ENCODE measurements at places on chromosomes 5 and 9. TPM values are rescaled to one million over a fixed set of nuclear protein-coding genes. Genes with fewer than 3 reads are reported as not detected.

DNA sequence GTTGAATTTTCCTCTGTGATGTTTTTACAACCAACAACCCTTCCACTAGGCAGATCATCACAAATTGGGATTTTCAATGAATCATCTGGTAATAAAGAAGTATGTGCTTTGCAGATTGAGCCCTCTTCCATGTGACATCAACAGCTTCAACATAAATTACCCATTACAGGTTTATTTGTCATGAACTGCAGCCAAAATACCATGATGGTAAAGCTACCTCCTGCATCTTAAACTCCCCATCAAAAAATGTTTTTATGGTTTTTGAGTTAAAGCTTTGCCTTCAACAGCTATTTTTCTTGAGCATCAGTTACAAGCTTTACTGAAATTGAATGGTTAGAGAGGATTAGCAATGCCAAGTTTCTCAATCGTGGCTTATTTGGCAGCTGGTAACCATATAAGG, 211.4 kb upstream of the TUSC1 start:
- no peak for DNase-seq

- no peak for DNase-seq
Observed at GRCh38 chr5:32462618-32463017, 18.1 kb upstream of the ZFR start.

DNA sequence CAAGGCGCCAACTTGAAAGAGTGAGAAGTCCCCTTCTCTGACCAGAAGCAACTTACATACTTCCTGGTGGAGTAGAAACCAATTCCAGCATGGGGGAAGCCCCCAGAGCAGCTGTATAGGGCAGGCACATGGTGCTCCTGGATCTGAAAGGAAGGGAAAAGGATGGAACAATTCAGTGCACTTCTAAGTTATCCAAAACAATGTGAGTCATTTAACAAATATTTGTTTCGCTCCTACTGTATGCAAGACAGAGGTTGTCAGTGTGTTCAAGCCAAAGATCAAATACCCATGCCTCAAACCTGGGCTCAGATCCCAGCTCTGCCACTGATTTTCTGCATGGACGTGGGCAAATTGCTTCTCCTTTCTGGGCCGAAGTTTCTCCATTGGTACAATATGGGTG, 67.1 kb downstream of the LHX2 start:
- no peak for DNase-seq

- DNase-seq, result no peak
Observed at GRCh38 chr5:12526113-12526512, 621.9 kb upstream of the CTNND2 start.

GRCh38 chr9:135741276-135742219, 39.6 kb downstream of the KCNT1 start:
- DNase-seq, result no peak

DNA sequence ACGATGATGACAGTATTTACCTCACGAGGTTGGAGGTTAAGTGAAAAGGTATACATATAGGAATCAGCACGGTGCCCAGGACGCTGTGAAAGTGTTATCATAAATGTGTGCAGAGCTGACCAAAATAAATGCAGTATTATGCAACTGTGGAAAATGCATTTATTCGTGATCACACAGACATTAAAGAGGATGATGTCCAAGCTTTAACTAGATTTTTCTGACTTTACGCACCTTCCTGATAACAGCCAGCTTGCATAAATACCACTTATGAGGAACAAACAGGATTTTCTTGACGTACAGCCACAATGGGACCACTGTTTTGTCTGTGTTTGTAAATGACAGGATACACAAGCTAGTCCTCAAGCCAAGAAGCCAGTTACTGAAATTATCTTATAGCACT, 71.4 kb upstream of the ATP10B start:
- DNase-seq, result no peak

DNA sequence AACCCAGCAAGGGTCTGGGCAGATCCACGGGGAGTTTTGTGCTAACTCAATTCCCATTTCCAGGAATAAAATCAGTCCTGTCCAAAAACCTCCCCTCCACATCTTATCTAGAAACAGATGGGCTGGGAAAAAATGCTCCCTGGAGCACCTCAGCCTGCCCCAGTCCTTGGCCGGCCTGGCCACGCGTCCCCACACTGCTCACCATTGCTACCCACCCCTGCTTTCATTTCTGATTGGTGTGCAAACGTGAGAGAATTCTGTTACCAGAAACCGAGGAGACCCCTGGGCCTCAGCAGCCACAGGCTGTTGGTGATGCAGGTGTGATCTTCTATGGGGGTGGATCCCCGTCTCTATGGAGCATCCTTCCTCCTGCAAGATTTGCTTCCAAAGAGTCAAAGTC, 38.0 kb upstream of the OLFM1 start:
- DNase-seq, result no peak

- no peak for DNase-seq
Observed at GRCh38 chr9:88933607-88934379, 57.5 kb upstream of the S1PR3 start.

- no peak for DNase-seq
Observed at GRCh38 chr5:37875051-37875787, 35.4 kb upstream of the GDNF start.

KCNN2 gene
- 0.88 TPM for total RNA-seq
